T-helper 1 cell treated with Interleukin-12 subunit alpha and Interleukin-12 subunit beta and Interleukin-4 antibody, amounts not matched to agents 30 ng/mL and 1 ng/mL, for 36 hours (primary cell): ENCODE measurements at places on chromosomes 12 and 14. TPM values are rescaled to one million over a fixed set of nuclear protein-coding genes. Genes with fewer than 3 reads are reported as not detected.

CFAP73 gene
- 0.22 and 0.25 TPM in 2 replicates for total RNA-seq

POTEM gene
- total RNA-seq = not detected in 2 replicates

SERPINA5 gene
- total RNA-seq = not detected in 2 replicates

TTC9 gene
- total RNA-seq = 12.5 and 13.0 TPM in 2 replicates

ISM2 gene
- not detected in 2 replicates for total RNA-seq

C12orf60 gene
- 1.2 and 1.8 TPM in 2 replicates for total RNA-seq

GATC gene
- total RNA-seq = 31.3 and 37.3 TPM in 2 replicates

CLEC9A gene
- total RNA-seq = not detected in 2 replicates

PPP2R5C gene
- total RNA-seq = 234 and 250 TPM in 2 replicates

IL26 gene
- 5.7 and 6.6 TPM in 2 replicates for total RNA-seq
